ENCODE measurements at places on chromosomes 7 and 10.

DNA sequence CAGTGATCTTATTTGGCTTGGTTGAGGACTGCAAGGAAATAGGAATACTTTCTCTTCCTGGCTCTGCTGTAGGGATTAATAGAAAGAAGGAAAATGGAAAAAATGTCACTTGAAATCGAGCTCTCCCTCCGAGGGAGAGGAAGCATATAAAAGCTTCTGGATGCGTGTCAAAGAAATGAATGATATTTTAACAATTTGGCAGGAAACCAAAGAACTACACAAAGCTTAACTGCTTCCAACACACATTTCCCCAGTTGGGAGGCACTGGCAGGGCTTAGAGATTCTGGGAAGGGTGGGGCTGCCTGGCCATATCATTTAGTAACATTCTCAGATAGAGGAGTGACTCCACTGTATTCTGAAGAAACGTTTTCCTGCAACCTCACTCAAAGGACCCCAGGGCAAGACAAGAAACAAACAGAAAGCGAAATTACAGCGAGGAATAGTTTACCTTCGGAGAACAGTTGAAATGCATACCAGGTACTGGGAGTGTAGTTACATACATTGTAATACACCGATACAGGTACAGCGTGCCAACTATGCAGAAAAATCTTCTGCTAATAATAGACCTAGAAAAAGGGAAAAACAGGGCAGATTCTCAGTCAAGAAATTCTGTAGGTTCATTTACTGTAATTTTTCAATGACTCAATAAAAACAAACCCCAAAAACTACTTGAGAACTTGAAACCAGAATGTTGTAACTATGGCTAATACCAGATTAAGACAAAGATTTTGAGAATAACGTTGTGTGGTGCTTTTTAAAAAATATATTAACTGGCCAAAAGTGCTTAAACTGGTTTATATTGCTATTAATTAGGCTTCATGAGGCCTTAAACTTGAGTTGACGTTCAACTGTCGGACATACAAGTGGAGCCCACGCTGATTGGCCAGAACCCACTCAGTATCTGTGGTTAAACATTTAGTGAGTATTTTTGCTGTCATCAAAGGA, 75.7 kb upstream of the ASAH2 start:
- DNase-seq = no peak

- DNase-seq = no peak
Measured at GRCh38 chr7:123026251-123026650, 30.8 kb upstream of the TAS2R16 start.

GRCh38 chr10:66378117-66378876, 547.5 kb upstream of the LRRTM3 start:
- DNase-seq = no peak

DNA sequence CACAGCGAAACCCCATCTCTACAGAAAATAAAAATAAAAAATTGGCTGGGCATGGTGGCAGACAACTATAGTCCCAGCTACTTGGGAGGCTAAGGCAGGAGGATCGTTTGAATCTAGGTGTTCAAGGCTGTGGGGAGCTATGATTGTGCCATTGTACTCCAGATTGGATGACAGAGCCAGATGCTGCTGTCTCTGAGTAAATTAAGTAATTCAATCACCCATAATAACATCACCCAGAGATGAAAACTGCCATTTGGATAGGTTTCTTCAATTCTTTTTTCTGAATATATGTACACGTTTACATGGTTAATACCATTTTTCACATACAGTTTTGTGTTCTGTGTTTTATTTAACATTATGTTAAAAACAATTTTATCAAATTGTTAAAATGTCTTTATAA, 79.3 kb downstream of the WIPF3 start:
- DNase-seq = no peak

- DNase-seq = no peak
Measured at GRCh38 chr10:69786791-69787190, 14.9 kb upstream of the COL13A1 start.

DNA sequence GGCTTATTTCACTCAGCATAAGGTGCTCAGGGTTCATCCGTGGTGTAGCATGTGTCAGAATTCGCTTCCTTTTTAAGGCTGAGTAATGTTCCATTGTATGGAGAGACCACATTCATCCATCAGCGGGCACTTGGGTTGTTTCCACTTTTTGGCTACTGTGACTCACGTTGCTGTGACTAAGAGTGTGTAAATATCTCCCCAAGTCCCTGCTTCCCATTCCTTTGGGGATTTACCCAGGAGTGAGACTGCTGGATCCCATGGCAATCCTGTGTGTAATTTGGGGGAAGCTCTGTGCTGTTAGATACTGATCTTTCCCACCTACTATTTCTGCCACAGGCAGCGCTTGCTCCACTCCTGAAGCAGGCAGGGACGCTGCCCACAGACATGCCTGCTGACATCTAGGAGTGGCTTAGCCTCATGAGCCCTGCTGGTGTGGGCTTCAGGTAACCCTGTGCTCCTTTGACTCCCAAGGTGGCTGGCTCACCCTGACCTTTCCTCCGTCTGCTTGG, 346.0 kb downstream of the FRMD4A start:
- no peak for DNase-seq
